ENCODE measurements at places on chromosomes 3 and 15.

- no peak for DNase-seq
Measured at GRCh38 chr15:76073554-76073953, 13.8 kb downstream of the TMEM266 start.

GRCh38 chr15:91555312-91555711 lies 298.2 kb upstream of the SLCO3A1 start:
- DNase-seq: no peak

DNA sequence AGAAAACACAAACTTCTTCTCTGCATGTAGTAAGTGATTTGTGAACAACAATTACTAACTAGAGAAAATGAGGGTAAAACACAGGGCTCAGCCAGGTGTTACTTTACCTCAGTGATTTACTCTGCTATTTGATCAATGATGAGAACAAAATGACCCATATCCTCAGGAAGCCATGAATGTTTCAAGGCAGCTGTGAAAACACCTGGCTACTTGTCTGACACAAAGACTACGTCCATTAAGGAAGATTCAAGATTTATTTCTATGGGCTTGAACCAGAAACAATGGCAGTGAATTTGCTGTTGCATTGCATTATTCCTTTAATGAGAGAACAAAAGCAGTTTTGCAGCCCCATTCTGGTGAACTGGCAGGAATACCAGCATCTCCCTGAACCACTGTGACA lies 374.6 kb upstream of the ARL6 start:
- no peak for DNase-seq

DNA sequence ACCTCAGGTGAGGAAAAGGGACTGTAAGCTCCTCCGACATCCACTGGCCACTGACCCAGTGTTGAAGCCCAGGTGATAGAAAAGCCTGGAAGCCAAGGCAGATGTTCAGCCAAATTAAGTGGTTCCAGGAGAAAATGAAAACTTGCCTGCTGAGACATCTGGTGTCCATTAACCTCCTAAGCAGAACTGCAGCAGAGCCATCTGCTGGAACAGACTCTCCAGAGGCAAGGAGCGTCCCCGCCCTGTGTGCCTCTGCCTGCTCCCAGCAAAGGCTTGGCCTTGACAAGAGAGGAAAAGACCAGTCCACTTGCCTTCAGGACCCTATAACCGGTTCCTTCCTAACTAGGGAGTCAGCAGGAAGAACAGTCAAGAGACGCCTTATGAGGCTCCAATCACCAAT lies 48.2 kb downstream of the SRGAP3 start:
- no peak for DNase-seq

GRCh38 chr15:85463276-85463892 lies 83.0 kb downstream of the AKAP13 start:
- DNase-seq: no peak
